ENCODE measurements at places on chromosomes 5 and 9.

- no peaks in the 10 kb centered on the region for H3K4me1 ChIP-seq
- H3K36me3 ChIP-seq = no peaks in the 10 kb centered on the region
- no peaks in the 10 kb centered on the region for H3K27me3 ChIP-seq
- no peak overlapping the region for H3K4me3 ChIP-seq
- H3K27ac ChIP-seq = no peak overlapping the region
These were observed 515.4 kb upstream of the PTPRD start for GRCh38 chr9:11128156-11128555.

- no peak for DNase-seq
- peaks cover 1% of the 10 kb centered on the region for H3K36me3 ChIP-seq
- H3K27me3 ChIP-seq = peaks cover 23% of the 10 kb centered on the region
- H3K4me3 ChIP-seq = peak overlapping the region; percentile 48
- no peaks in the 10 kb centered on the region for H3K4me1 ChIP-seq
These were observed 1.0 kb downstream of the BASP1 start for GRCh38 chr5:17218353-17219005.

DNA sequence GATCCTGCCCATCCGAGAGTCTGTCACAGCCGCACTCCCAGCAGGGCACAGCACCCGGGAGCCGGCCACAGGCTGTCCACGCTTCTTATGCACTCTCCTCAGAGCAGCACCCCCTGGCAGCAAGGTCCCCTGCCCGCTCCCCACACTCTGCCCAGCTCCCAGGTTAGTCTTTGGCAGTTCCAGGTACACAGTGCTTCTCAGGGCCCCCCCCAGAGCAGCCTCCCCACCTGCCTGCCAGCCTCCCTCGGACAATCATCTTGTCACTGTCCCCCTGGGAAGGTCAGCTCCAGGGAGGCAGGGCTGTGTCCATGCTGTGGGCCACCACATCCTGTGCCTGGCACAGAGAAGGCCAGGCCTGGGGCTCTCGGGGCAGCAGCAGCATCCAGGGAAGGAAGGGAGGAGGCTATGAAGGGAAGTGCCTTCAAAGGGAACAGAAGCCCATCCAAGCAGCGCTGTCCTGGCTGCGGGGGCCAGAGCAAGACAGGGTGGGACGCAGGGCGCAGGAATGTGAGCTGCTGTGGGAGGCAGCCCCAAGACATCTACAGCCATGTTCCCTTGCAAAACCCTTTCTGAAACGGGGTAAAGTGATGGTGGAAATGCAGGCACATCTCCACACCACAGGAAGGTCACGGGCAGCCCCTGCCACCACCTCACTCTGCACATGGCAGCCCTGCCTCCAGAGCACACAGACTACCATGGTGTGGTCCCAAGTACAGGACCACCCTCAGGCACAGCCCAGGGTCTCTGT is 68.6 kb upstream of the ADAMTS2 start:
- H3K4me3 ChIP-seq = no peak overlapping the region
- no peaks in the 10 kb centered on the region for H3K36me3 ChIP-seq
- H3K27me3 ChIP-seq = peaks cover 28% of the 10 kb centered on the region
- no peaks in the 10 kb centered on the region for H3K4me1 ChIP-seq
- no peak for DNase-seq

DNA sequence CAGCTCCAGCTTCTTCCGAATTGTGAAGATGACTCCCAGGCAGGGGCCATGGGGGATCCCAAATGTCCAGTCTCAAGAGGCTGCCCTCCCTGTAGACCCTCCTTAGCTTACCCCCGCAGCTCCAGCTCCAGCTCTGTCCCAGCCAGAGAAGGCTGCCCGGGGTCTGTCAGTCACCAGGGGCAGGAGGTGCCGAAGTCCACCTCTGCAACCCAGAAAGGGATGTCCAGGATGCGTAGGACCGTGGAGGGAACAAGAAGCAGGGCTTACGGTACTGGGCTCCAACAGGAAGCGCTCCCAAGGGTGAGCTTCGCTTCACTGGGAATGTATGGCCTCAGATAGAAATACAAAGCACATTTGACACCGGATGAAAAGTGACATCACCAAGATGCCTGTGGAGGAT is 6.0 kb downstream of the IPPK start:
- no peaks in the 10 kb centered on the region for H3K27me3 ChIP-seq
- DNase-seq = no peak
- H3K4me3 ChIP-seq = peak overlapping the region; percentile 64

DNA sequence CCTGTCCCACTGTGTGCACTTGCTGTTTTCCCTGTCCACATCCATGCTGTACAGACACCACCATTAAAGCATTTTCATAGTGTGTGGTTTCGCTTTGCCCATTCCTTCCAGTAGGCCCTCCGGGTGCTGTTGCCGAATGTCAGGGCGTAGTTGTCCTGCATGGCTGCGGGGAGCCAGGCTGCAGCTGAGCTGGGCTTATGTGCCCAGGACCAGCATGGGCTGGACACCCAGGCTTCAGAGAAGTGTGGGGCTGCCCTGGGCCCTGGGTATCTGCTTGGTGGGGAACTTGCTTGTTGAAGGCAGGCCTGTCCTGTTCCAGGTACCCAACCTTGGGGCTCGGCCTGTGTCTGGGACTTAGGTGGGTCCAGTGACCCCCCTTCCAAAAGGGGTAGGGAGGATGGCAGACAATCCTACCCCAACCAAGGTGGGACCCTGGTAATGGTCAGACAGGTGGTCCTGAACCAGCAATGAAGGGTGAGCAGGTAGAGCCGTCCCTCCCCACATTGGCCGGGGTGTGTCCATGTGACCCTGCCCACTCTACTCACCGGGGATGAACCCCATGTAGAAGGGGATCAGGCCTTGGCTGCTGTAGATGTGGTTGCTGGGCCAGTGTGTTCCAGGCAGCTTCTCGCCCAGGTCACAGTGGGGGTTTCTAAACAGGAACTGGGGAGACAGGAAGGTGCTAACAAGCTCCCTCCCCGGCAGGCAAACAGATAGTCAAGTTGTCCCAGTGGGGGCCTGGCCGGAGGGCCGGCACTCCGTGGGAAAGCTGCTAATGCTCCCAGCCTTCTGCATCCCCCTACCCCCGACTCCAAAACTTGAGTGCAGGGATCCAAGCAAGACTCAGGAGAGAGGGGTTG is 2.8 kb downstream of the TUBB4B start:
- H3K4me1 ChIP-seq = peaks cover 24% of the 10 kb centered on the region
- H3K27me3 ChIP-seq = no peaks in the 10 kb centered on the region
- peak overlapping the region; percentile 92 for H3K4me3 ChIP-seq
- H3K27ac ChIP-seq = no peak overlapping the region
- DNase-seq = no peak

- no peak overlapping the region for H3K4me3 ChIP-seq
- H3K27me3 ChIP-seq = no peaks in the 10 kb centered on the region
- no peak for DNase-seq
- no peaks in the 10 kb centered on the region for H3K4me1 ChIP-seq
These were observed 12.0 kb downstream of the GPSM1 start for GRCh38 chr9:136339173-136339957.

DNA sequence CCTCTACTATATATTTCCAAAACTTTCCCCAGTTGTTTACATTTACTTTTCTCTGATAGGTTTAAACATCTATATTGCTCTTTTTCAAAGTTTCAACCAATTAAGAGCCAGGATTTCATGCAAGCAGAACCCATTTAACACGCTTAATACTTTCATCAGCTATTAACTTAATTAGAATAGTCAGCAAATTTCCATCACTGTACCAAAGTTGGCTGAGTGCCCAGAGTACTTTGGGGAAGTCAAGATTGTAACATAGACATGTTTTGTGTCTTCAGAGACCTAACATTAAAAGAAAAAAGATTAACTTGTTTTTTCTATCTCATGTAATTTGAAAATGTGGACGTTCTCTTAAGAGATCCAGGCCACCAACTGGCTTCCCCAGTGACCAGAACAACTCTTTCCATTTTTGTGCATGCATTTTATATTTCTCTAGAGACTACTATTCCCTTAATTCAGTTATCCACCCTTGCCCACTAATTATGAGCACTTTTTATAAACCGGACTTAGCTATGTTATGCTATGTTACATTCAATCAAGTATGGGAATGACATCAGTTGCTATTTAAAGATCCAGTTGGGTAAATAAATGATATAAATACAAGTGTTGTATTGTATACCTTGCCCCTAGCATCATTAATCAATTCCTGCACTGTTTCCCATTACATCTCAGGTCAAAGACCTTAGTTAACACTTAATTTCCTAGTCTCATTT is 478.1 kb upstream of the NMUR2 start:
- no peak for DNase-seq
- no peak overlapping the region for H3K4me3 ChIP-seq
- H3K4me1 ChIP-seq = no peaks in the 10 kb centered on the region
- H3K27ac ChIP-seq = no peak overlapping the region

GRCh38 chr9:135179976-135180375 is 92.5 kb downstream of the OLFM1 start:
- no peak overlapping the region for H3K27ac ChIP-seq
- no peak overlapping the region for H3K4me3 ChIP-seq

DNA sequence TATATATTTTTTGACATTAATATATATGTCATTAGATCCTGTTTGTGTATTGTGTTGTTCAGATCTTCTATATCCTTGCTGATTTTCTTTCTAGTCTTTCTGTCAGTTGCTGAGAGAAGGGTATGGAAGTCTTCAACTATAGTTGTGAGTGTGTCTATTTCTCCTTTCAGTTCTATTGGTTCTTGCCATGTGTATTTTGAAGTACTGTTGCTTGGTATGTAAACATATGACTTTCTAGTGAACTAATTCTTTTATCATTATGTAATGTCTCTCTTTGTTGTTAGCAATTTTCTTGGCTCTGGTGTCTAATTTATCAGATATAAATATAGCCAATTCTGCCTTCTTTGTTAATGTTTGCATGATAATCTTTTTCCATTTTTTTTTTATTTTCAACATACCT is 84.3 kb upstream of the CAST start:
- H3K4me1 ChIP-seq = no peaks in the 10 kb centered on the region
- no peaks in the 10 kb centered on the region for H3K36me3 ChIP-seq
- no peak for DNase-seq
- H3K27me3 ChIP-seq = peaks cover 31% of the 10 kb centered on the region
- no peak overlapping the region for H3K27ac ChIP-seq
